ENCODE measurements at places on chromosomes 5 and 9.
A peak's percentile ranks its signal among the peaks of the same experiment; 100 is the strongest.

GRCh38 chr5:141420855-141421488 lies at the start of gene PCDHGA11:
Gene PCDHGA11 (plus strand): TSS chr5:141421051. CDS start chr5:141421228, 177 bp downstream.
- no peak for DNase-seq

DNA sequence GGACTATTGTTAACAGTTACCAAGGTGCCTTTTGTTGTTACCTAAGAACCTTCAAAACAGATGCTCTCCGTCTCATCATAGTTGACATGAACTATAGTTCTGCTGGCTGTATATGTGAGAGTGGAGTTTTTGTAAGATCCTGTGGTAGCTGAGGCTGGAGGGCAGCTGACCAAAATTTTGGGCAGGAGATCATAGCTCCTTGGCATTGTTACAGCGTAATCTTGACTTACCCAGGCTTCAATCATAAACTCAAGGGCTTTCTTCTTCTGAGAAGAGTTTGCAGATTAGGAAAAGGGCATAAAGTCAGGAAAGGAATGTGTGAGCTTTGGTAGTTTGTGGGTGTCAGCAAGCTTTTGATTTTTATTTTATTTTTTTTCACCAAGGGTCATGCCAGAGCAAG lies 34.5 kb downstream of the RCL1 start:
- no peak for DNase-seq

- DNase-seq = no peak
Measured at GRCh38 chr9:96163161-96163560, 138.8 kb downstream of the HSD17B3 start.

DNA sequence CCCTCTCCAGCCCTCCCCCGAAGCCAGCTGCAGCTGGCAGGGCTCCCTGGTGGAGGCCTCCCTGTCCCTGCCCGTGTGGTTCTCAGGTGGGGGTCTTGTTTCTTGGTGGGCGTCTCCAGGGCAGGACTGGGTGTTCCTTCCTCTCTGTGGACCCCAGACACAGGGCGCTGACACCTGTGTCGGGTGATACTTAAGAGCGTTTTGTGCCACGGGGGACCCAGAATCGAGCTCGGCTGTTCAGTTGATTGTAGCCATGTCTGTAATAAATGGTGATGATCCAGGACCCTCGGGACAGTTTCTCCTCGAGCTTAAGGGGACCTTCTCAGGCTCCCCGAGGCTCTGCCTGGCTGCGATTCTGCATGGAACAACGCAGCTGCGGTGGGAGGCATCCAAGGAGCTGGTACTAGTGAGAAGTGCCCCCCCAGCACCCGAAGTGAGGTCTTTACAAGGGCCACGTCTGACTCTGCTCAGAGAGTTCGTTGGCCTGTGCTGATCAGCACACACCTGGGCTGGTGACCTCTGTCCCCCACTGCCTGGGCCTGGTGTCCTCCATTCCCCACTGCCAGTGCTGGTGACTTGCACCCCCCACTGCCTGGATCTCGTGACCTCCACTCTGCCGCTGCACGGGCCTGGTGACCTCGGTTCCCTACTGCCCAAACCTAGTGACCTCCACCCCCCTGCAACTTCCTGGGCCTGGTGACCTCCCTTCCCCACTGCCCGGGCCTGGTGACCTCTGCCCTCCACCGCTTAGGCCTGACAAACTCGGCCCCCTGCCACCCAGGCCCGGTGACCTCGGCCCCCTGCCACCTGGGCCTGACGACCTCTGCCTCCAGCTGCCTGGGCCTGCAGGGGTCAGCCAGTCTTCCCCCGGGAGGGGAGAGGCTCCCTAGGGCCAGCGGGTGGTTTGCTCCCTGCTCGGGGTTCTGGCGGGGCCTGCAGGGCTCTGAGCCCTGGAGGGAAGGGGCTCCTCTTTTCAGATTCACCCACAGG lies 36.0 kb downstream of the NDUFS6 start:
- DNase-seq = no peak

- DNase-seq = no peak
Measured at GRCh38 chr5:179504600-179505396, 45.6 kb upstream of the RUFY1 start.

DNA sequence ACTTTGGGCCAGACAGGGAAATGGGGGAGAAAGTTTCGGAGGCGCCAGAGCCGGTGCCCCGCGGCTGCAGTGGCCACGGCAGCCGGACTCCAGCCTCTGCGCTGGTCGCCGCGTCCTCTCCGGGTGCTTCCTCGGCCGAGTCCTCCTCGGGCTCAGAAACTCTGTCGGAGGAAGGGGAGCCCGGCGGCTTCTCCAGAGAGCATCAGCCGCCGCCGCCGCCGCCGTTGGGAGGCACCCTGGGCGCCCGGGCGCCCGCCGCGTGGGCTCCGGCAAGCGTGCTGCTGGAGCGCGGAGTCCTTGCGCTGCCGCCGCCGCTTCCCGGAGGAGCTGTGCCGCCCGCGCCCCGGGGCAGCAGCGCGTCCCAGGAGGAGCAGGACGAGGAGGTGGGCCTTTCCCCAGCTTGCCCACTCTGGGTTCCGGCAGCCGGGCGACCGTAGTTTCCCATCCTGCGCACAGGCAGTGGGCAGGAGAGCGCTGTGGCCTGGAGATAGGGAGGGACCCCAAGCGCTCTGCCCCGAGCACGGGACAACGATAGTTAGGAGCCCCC lies 516 bp downstream of the MAST4 start:
- DNase-seq = no peak

- peak; percentile 16 for DNase-seq
Measured at GRCh38 chr5:154087260-154087659, 48.5 kb downstream of the MFAP3 start.

DNA sequence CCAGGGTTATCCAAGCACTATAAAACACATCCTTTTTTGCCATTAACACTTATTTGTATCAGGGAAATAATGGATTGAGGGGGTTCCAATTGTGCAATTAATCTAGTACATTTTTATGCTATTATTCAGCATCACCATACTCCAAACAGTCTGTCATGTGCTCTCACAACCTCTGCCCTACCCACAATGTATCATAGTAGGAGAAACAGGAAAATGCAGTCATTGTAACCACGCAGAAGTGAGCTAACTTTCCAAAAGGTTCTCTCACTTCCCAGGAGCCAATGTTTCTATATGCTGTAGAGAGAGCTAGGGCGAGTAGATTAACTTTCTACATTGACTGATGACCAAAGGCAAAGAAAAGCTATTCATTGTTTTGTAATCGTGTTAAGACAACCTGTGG lies 29.8 kb downstream of the DAB2 start:
- peak; percentile 36 for DNase-seq

DNA sequence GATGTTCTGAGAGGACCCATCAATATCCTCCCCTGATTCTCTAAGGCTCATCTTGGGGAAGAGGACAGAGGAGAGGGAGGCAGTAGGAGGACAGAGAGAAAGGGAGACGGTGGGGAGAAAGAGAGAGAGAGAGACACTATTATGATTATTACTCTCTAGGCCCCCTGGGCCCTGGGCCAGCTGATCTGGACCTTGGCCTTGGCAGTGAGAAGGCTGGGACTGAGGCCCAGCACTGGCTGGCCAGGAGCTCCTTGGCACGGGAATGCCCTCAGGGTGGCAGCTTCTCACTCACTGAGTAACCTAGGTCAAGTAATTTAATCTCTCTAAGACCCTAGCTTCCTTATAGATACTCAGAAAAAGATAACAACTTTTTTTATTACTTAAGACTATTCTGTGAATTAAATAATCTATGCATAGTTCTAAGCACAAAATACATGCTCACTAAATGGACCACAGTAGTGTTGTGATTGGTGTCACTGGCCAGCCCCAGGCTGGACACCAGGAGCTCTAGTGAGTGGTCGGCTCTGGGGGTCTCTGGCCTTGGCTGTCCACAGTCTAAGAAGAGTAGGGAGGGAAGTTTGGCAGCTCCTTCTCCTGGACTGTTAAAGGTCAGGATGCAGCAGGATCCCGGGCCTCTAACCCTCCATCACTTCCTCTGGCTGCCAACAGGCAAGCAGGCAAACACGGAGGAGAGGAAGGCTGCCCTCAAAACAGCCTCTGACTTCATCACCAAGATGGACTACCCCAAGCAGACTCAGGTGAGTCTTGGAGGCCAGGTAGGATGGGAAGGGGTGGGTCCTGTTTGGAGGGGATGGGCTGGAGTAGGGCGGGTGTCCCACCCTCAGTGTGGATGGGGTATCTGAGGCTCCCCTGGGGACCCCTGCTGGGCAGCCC lies 50.0 kb downstream of the GSN start:
- no peak for DNase-seq

GRCh38 chr9:2868883-2869282 lies 25.0 kb upstream of the PUM3 start:
- no peak for DNase-seq

DNA sequence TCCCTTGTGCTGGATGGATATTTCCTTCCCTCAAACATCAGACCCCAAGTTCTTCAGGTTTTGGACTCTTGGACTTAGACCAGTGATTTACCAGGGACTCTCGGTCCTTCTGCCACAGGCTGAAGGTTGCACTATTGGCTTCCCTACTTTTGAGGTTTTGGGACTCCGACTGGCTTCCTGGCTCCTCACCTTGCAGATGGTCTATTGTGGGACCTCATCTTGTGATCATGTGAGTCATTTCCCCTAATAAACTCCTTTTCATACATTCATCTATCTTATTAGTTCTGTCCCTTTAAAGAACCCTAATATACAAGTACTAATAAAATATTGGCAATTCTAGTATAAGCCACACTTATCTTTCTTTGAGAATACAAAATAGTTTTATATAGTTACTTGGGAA lies 1078.9 kb downstream of the CDH12 start:
- no peak for DNase-seq

GRCh38 chr5:126395198-126395597 lies 28.0 kb upstream of the GRAMD2B start:
- no peak for DNase-seq

DNA sequence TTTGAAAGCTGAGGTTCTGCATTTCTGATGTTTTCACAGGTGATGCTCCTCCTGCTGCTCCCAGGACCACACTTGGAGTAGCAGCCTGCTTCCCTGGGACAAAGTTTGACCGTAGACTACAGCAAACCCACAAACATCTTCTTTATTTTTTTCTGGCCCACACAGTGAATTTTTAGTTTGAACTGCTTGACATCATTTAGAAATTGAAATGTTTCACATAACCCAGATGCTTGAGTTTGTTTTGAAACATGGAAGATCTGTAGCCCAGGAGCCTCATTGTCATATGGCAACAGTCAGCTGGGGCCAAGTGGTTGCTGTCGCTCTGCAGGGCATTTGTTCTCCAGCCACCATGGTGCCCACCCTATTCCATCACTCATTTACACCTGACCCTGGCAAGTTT lies 8.4 kb downstream of the SH3TC2 start:
- no peak for DNase-seq

GRCh38 chr5:150164211-150164980 lies 2.2 kb upstream of the CDX1 start:
- no peak for DNase-seq

GRCh38 chr5:127574852-127575679 lies 57.6 kb downstream of the PRRC1 start:
- DNase-seq = no peak

GRCh38 chr5:1294835-1295649 lies at the start of gene TERT:
Gene TERT (minus strand): TSS chr5:1295068. CDS start chr5:1294989, 79 bp downstream.
- no peak for DNase-seq

- DNase-seq = no peak
Measured at GRCh38 chr5:144691936-144692335, 521.3 kb downstream of the KCTD16 start.

DNA sequence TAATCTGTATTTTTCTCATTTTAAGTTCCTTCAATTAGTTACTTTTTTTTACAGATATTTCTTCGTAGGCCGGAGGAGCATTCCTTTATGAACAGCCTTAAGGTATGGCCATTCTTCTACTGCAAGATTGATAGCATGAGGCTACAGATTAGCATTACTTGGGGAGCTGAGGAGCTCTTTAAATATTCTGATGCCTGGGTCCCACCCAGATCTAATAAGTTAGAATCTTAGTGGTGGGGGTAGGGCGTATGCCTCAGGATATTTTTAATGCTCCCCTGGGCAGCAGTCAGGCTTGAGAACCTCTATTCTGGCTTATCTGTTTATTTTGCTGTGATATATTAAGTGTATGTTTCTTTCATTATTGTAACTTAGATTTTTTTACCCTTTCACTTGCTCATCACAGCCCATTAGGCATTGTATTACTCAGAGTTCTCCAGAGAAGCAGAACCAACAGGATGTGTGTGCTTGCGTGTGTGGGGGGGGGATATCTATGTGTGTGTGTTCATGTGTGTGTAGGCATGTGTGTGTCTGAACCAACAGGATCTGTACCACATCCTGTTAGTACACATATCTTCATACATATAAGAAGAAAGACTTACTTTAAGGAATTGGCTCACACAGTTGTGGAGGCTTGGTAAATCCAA lies 91.8 kb upstream of the MTAP start:
- DNase-seq = no peak

DNA sequence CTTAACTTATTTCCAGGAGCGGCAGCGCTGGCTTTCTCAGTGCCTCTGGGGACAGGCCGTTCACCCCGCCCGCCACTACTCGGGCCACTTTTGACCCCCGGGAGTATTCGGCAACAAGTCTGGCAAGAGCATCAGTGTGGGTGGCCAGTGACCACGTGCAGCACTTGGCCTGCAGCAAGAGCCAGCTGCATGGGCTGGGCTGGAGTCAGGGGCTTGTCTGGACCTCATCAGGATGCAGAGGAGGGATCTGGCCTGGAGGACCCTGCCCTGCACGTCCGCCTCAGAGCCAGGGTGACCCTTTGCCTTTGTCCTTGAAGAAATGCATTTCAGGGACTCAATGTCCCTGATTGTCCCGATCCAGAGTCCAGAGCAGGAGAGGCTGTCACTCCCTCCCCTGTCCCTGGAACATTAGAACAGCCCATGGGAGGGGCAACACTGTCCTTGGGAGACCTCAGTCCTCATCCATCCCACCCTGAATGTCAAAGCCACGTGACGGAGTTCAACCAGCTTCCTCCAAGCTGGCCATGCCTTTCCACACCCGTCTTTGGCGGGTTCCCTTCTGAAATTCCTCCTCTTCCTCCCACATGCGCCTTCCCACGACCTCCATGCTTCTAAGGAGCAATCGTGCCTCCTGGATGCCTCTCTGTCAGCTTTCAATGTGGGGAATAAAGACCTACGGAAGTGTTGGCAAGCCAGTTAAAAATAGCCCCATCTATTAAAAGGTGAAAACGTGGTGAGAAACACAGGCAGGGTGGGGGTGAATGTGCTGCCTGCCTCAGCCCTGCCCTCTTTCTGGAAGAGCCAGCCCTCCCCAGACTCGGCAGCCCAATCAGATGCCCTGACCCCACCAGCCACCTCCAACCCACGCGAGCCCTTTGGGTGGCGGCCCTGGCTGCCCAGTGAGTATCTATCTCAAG lies 99.0 kb downstream of the OLFM1 start:
- no peak for DNase-seq

DNA sequence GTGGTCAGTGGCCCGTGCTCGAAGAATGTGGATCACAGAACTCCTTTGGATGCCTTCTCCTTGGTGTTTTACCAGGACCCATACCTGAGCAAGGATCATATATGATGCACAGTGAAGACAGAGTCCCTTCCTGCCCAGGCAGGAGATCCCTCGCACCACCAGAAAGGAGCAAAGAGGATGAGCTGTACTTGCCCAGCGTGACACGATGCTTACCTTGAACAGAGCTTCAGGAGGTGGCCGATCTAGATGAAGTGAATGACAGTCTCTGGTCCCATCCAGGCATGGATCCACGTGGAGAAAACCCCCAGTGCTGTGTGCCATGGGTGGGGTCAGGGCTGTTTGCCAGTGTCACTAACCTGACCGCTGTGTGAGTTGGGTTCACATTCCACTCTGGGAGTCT lies 455.4 kb downstream of the GADD45G start:
- DNase-seq = no peak

- DNase-seq = no peak
Measured at GRCh38 chr9:135002802-135003201, 84.7 kb upstream of the OLFM1 start.

GRCh38 chr5:32531885-32532520 lies 53.4 kb upstream of the SUB1 start:
- DNase-seq = no peak
